ENCODE measurements at places on chromosomes 6 and 20.

DNA sequence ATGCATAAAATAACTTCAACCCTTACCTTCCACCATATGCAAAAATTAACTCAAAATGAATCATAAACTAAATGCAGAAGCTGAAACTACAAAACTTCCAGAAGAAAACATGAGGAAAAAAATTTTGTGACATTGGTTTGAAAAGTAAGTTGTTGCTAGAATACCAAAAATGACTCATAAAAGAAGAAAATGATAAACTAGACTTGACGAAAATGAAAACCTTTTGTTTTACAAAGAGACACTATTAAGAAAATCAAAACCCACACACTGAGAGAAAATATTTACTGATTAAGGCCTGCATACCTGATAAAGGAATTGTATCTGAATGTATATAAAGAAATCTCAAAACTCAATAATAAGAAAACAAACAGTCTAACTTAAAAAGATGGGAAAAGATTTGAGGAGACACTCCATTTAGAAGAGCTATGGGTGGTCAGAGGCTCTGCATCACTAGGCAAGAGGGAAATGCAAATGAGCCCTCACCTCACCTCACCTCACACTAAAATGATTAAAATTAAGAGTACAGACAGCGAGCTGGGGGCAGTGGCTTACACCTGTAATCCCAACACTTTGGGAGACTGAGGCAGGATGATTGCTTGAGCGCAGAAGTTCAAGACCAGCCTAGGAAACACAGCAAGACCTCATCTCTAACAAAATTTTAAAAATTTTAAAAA lies 97.6 kb upstream of the CST7 start:
- no peak for DNase-seq

DNA sequence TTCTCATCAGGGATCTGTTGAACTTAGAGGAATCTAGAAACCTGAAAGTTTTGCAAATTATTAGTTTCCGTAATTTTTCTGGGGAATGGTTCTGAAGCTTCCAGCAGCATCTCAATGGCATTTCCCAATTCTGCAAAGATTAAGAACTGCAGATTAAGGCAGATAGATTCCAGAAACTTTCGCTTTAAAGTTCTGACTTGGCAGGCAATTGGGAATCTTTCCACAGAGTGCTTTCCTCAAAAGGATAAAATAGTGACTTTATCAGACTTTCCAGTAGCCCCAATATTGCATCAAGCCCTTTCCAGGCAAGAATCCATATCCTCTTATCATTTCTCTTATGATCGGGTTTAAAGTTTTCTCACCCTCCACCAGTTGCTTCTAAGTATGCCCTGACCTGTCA lies 261.1 kb downstream of the FNDC1 start:
- DNase-seq: no peak

- peak; percentile 89 for DNase-seq
Measured at GRCh38 chr6:13328076-13328874, at the start of gene TBC1D7. Gene TBC1D7 (minus strand): TSS chr6:13328537. CDS start chr6:13326898, 1,639 bp downstream.

DNA sequence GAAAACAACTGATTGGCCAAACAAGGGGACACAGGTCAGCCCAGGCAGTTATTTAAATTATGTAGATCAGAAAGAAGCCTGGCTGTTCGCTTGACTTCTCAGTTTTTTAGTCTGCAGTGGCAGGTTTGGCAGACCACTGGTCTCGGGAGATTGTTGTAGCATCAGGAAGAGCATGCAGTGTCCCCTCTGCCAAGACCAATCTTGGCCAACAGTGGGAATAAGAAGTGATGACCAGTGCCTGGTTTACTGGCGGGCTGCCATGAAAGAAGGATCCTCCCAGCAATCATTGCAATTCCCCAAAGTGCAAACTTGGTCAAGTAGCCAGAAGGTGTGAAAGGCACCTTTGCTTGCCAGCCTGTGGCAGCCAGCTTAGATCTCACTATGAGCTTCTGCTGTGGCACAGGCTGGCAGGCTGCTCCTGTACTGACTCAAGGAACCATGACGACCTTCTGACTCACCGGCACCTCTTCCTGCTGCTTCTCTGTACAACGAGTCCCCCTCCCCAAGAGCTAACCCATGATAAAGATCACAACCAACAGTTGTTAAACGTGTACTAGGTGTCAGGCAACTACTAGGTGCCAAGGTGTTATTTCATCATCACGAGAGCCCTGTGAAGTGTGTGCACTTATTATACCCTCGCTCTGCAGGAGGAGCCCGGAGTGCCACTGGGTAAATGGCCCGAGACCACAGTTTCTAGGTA lies 76.8 kb upstream of the DUSP22 start:
- no peak for DNase-seq

- DNase-seq: no peak
Measured at GRCh38 chr6:13429406-13429753, 58.0 kb downstream of the GFOD1 start.

GRCh38 chr6:114863610-114864009 lies 520.8 kb upstream of the HS3ST5 start:
- DNase-seq: no peak

- DNase-seq: no peak
Measured at GRCh38 chr6:84842525-84843166, 78.2 kb upstream of the TBX18 start.

- DNase-seq: no peak
Measured at GRCh38 chr6:24825130-24825630, 26.5 kb upstream of the ARMH2 start.

GRCh38 chr6:12009876-12010634 lies 2.1 kb upstream of the HIVEP1 start:
- DNase-seq: no peak

DNA sequence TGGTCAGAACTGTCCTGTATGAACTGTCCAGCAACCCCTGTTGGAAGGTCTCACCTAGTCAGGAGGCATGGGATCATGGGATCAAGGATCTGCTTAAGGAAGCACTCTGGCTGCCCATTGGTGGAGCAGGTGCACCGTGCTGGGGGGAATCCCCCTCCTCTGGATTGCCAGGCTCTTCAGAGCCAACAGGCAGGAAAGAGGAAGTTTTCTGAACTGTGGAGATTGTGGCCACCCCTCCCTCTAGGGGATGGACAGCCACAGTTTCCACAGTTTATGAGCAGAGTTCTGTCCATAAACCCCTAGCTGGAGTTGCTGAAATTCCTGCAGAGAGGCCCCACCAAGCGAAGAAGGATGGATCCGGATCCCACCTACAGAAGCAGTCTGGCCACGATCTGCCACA lies 13.0 kb upstream of the HLA-DQB1 start:
- DNase-seq: no peak

DNA sequence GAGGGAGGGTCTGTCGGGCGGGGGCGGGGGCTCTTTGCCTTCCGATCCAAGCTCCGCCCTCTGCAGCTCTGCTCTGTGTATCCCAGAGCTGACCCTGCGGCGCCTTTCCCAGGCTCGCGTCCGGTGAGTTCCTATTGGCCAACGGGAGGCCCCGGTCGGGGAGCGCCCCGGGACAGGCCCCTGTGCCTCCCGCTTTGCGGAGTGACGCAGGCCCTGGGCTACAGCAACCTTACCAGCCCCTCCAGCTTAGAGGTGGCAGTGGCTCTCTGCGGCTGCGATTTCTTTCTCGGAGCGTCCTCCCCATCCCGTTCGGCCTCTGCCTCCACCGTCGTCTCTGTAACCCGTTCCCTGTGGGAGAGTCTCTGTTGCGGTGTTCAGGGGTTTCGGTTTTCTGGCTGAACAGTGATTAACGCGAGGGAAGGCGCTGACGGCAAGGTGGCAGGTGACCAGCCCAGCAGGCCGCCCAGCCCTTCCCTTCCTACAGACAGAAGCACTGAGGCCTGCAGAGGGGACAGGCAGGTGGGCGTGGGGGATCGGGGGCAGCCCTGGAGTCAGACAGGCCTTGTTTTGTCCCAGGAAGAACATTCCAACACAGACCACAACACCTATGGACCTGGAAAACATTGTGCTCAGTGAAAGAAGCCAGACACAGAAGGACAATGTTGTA lies 18.1 kb upstream of the CEBPB start:
- DNase-seq: no peak

- no peak for DNase-seq
Measured at GRCh38 chr6:19128701-19129100, 708.5 kb upstream of the ID4 start.

- DNase-seq: no peak
Measured at GRCh38 chr20:20956513-20956931, 149.6 kb downstream of the LINC00237 start.

DNA sequence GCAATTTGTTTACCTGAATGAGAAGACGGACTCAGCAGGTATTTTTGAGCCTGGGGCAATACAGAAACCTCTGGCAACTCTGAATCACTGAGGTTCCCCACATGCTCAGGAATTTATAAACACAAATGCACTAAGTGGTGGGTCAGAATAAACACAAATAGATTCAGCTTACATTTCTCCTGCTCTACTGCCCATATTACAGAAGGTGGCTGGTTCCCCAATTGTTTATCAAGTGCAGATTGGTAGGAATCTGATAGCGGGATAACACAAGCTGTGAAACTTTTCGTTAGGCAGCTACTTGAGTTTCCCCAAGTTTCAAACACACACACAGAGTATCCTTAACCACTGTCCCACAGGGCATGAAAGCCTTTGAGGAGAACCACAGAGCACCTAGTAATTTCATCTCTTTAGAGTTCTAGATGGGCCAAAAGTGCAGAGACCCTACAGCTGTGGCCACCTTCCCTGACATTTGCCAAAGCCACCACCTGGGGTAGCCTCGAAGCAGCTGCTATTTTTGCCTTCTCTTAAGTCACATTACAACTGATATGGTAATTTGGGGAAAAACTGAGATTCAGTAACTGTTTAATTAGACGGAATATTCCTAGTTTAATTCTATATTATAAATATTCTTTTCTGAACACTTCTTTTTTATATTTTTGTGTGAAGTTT lies 204.2 kb upstream of the PTCHD4 start:
- DNase-seq: no peak

DNA sequence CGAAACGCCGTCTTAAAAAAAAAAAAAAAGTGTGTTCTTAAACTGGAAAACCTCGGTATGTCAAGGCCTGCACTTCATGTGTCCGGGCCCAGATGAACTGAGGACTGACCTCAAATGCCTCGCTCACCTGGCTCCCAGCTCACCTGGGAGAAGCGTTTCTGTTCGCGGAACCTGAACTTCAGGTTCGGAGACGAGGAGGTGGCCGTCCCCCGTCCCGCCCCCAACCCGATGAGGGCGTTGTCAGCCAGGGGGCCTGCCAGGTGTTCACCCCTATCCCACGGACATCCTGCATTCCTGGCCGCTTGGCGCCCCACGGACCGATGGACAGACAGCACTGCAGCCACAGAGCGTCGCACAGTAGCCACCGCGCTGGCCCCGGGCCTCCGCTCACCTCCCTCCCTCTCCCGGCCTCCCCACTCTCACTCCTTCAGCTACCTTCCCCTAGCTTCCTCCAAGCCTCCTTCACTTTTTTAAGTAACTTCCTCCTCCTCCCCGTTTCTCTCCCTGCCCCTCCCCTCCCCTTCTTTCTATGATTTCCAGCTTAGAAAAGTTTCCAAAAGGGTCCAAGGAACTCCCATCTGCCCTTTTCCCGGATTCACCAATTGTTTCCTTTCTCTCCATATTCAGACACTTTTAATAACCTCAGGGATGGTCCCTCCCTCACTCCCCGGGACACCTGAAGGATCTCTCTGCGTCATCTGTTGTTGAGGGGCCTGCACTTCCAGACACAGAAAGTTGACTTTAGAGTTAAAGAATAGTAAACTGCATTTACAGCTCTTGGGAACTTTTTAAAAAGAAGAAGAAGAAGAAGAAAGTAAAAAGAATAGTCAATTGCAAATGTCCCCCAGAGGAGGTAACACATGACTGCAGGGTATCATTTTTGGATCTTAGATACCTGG lies 22.7 kb upstream of the MCM3 start:
- no peak for DNase-seq

GRCh38 chr6:128686084-128686483 lies 165.7 kb upstream of the PTPRK start:
- no peak for DNase-seq

DNA sequence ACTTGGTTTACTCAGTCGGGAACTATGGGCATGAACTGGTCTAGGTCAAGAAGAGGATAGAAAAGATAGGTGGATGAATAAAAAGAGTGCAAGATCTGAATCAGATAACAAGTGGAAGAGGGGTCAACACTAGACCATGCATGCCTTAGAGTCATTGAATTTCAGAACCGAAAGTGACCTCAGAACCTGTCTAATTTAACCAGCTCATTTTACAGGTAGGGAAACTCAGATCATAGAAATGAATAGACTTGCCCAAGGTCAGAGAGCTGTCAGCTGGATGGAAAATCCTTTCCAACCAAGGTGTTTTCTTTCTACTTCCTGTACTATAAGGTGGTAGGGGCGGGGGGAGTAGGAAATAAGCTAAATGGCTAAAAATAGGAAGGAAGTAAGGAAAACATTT lies 121.4 kb upstream of the ADGRF1 start:
- DNase-seq: no peak

GRCh38 chr6:112881828-112882780 lies 535.0 kb downstream of the RFPL4B start:
- no peak for DNase-seq

Data from stimulated activated CD4-positive, alpha-beta T cell treated with anti-CD3 and anti-CD28 coated beads, Interleukin-1b, Interleukin-23, amount 100 ng/mL, for 1 hour (primary cell).